ENCODE measurements at places on chromosomes 3 and 15.

- no peak for DNase-seq
Measured at GRCh38 chr3:48077815-48078214, 61.6 kb upstream of the MAP4 start.

DNA sequence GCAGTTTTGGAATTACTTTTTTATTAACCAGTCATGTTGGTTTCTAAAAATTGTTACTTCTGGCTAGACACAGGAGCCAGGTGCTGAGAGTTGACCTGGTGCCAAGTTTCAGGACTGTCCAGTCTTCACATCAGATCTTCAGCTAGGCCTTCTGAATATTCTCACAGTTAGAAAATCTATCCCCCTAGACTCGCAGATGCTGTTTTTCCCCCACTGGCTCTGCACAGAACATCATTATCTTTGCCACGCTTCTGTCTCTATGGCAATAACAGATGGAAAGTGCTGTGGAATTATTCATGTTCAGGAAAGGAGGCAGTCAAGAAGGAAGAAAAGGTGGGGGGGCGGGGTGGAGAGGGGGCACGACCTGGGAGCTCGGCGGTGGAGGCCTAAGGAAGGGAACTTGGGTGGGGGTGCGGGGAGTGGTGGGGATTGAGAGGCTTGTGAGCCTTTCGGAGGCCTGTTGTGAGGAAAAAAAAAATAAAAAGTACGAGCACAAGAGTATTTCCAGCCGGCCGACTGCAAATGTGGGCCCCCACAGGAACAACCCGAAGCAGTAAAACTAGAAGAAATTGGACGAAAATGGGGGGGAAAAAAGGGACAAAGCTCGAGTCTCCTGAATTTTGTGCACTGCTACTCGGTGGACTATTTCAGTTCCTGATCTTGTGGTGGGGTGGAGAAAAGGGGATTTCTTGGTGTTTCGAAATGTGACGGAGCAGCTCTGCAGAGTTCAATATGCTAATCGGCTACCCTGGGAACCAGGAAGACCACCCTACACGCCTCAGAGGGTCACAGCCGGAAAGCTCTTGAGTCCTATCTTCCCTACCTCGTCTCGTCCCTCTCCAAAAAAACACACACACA, 1.5 kb upstream of the SKIL start:
- no peak for DNase-seq

GRCh38 chr3:155912579-155913190, 42.2 kb downstream of the GMPS start:
- no peak for DNase-seq

GRCh38 chr15:77497110-77497737, 76.5 kb downstream of the HMG20A start:
- no peak for DNase-seq

- no peak for DNase-seq
Measured at GRCh38 chr3:140770977-140771667, 93.3 kb downstream of the TRIM42 start.

DNA sequence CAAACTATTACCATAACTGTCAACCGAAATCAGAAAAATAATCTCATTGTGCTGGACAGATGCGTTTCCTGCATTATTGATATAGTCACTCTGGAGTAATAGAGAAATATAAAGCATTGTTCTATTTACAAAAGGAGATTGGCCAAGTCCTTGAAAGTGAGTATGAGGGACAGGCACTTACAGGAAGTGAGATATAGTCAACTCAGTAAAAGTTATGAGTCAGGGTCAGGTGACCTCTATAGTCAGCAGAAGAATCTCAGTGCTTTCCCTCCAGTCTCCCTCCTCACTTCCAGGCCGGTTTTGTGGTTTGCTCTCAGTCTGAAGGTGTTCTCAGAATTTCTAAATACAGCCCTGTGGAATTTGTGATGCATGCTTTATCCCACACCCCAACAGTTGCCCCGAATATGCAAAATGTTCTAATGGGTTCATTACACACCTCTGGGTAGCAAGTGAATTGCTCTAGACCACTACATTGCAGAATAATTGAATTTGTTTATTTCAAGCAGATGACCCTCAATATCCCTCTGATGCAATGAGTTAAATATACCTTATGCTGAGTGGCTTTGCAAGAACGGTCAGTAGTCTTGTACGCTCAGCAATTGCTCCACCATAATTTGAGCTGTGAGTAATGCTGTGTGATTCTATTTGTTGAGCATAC, 787.7 kb downstream of the MCTP2 start:
- DNase-seq, result no peak
